ENCODE measurements at places on chromosomes 7 and 10. TPM values are rescaled to one million over a fixed set of nuclear protein-coding genes. Genes with fewer than 3 reads are reported as not detected.

The TMEM196 gene
- total RNA-seq = not detected

The TEX36 gene
- not detected for total RNA-seq

The HMX3 gene
- not detected for total RNA-seq

The ELOVL3 gene
- total RNA-seq = 0.32 TPM

The MBLAC1 gene
- total RNA-seq = 3.4 TPM

The CLCN1 gene
- not detected for total RNA-seq

The GPC2 gene
- not detected for total RNA-seq

The CYP3A7 gene
- total RNA-seq = not detected

The FLNC gene
- total RNA-seq = 131 TPM

The IDI2 gene
- total RNA-seq = not detected

The AUTS2 gene
- 3.2 TPM for total RNA-seq

Measured in cardiac atrium fibroblast (primary cell).